GM23338 (cell line): ENCODE measurements at places on chromosomes 3 and 15. TPM values are rescaled to one million over a fixed set of nuclear protein-coding genes. Genes with fewer than 3 reads are reported as not detected.

RGMA gene
- 24.6 and 34.2 TPM in 2 replicates for total RNA-seq

FYCO1 gene
- total RNA-seq: 17.2 and 19.1 TPM in 2 replicates

POTEB gene
- total RNA-seq: not detected in 2 replicates

PHLDB2 gene
- total RNA-seq: 33.7 and 35.3 TPM in 2 replicates

SMAD6 gene
- total RNA-seq: 11.9 and 15.7 TPM in 2 replicates

SCN5A gene
- total RNA-seq: 8.2 and 10.6 TPM in 2 replicates

DNA sequence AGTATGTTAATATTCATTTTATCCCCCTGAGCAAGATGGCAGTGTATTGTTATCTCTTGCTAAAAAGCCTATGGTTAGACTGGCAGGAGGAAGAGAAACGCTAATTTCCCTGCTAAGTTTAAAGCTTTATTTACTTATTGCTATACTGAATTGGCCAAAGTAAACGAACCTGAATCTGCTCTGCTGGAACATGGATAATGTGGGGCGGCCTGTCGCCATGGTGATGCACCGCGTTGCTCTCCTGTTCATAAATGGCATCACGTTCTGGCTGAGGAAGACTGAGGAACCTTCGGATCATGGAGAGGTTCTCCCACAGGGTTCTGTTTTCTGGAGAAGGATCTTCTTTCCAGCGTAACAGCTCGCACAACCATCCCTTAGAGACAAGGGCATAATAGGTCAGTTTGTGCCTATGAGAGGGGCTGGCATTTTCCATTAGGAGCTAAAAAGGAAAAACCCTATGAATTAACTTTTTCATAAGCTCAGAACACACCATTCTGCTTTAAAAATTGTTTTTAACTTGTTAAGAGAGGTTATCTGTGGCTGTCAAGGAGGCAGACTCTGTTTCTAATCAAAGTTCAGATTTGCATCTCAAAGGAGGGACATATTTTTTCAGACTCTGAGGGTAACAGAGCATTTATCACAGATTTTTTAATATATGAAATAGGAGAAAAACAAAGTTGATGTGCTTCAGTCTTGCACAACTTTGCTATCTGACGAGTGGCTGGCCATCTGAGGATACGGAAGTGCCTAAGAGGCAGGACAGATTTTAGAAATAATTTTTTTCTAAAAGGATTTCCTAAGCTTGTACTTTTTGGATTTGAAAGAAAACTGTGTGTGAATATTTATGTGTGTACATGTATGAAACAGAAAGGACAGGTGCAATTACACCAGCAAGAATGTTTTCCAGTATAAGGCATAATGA lies 73.1 kb downstream of the SATB1 start:
- peak; percentile 30 for DNase-seq
- no peak overlapping the region for H3K27ac ChIP-seq
- H3K4me3 ChIP-seq: no peak overlapping the region

- no peak for DNase-seq
- peaks cover under 1% of the 10 kb centered on the region; the same call in 1 of the 2 replicates for H3K4me1 ChIP-seq
- 0 out of 2 replicates have a peak, but pooled peaks cover under 1% of the 10 kb centered on the region for H3K27me3 ChIP-seq
- no peak overlapping the region for H3K27ac ChIP-seq
- no peak overlapping the region for H3K4me3 ChIP-seq
- no peaks in the 10 kb centered on the region for H3K36me3 ChIP-seq
These were observed 106.1 kb downstream of the THSD4 start for GRCh38 chr15:71221417-71221816.

- H3K36me3 ChIP-seq: no peaks in the 10 kb centered on the region
- no peak for DNase-seq
- H3K4me3 ChIP-seq: no peak overlapping the region
- H3K27me3 ChIP-seq: peaks cover 16% of the 10 kb centered on the region
These were observed 3.8 kb downstream of the NRROS start for GRCh38 chr3:196643201-196643749.

DNA sequence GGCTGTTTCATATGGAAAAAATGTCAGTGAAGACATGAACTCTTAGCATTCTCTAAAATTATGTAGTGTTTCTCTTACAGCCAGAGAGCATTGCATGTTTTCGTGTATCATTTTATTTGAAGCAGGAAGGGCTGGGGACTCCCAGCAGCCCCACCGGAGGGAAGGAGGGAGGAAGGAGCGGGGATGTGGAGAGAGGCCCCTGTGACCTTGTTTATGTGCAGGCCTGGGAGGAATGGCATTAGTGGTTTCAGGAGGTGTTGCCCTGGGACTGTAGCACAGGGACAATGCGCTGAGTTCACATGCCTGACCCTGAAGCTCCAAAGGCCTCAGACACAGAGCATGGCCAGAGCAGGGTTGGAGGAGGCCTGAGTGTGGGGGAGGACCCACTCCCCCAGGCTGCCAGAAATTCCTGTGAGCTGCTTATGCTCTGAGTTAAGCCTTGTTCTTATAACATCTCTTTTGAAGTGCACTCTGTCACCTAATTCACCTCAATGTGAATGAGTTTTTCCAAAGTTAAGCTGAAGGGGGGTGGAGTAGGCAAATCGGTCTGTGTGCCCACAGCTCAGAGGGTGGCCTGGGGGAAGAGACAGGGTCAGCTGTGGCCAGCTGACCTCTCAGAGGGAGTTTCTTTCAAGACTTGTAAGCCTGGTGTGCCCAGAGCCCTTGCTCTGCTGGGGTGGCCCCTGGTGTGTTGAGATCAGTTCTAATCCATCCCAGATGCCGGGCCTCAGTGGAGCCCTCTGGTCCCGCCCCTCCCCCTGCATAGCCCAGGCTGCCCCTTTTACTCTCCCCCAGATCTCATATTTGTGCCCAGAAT lies 3.9 kb upstream of the RNU6-1 start:
- DNase-seq: no peak
- no peak overlapping the region for H3K27ac ChIP-seq
- peaks cover 24% of the 10 kb centered on the region for H3K4me1 ChIP-seq

GRCh38 chr3:25775936-25776335 lies 7.3 kb downstream of the NGLY1 start:
- no peaks in the 10 kb centered on the region for H3K27me3 ChIP-seq
- H3K4me3 ChIP-seq: no peak overlapping the region
- peaks cover 33% of the 10 kb centered on the region; the same call in 1 of the 2 replicates for H3K36me3 ChIP-seq

DNA sequence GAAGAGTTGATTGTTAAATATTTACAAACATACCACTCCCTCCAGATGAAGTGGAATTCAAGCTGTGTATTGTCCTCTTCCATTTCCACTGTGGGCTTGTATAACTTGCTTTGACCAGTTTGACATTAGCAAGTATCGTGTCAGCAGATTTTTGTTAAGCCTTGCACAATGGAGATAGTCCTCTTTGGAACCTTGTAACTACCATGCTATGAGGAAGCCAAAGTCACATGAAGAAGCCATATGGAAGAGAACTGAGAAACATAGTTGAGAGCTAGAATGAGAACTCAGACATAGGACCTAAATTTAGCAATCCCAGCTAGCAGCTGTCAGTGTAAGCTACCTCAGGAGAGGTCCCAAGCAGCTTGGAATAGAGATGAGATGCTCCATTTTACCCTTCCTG lies 889.2 kb downstream of the PDCD6IP start:
- no peak for DNase-seq
- H3K27ac ChIP-seq: no peak overlapping the region
- no peaks in the 10 kb centered on the region for H3K4me1 ChIP-seq
- no peak overlapping the region for H3K4me3 ChIP-seq
- no peaks in the 10 kb centered on the region for H3K36me3 ChIP-seq
- H3K27me3 ChIP-seq: no peaks in the 10 kb centered on the region

GRCh38 chr15:71195242-71195641 lies 80.0 kb downstream of the THSD4 start:
- H3K27ac ChIP-seq: no peak overlapping the region
- H3K36me3 ChIP-seq: no peaks in the 10 kb centered on the region
- no peak overlapping the region for H3K4me3 ChIP-seq
- H3K27me3 ChIP-seq: no peaks in the 10 kb centered on the region
- no peaks in the 10 kb centered on the region for H3K4me1 ChIP-seq

GRCh38 chr15:80614711-80615360 lies 80.3 kb upstream of the ABHD17C start:
- no peak overlapping the region for H3K27ac ChIP-seq
- no peak for DNase-seq
- H3K27me3 ChIP-seq: no peaks in the 10 kb centered on the region
- no peak overlapping the region for H3K4me3 ChIP-seq
- H3K4me1 ChIP-seq: peaks cover 19% of the 10 kb centered on the region

- no peak overlapping the region for H3K27ac ChIP-seq
- H3K36me3 ChIP-seq: no peaks in the 10 kb centered on the region
- no peak for DNase-seq
These were observed 928.9 kb upstream of the NR2F2 start for GRCh38 chr15:95401587-95401986.

DNA sequence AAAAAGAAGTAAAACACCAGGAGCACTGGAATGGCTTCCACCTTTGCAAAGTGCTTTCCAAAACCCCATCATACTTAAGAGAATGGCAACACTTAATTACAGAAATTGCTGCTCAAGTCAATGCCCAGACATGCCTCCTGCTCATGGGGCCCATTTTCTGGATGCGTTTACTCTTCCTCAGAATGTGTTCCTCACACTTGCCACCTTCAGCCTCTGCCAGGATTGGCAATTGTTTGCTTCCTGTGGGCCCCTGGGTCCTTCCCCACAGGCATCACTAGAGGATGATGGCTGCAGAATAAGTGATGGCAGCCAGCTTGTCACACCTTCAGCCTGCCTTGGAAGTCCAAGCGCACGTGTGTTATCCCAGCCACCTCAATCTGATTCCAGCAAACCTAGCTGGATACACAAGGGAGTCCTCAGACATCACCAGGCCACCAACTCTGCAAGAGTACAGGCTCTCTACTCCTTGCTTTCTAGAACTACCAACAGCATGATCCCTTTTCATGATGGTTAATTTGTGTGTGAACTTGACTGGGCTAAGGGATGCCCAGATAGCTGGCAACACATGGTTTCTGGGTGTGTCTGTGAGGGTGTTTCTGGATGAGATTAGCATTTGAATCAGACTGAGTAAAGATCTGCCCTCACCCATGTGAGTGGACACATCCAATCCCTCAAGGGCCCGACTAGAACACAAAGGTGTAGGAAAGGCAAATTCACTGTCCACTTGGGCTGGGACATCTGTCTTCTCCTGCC lies 4.9 kb upstream of the NUP210 start:
- H3K36me3 ChIP-seq: no peaks in the 10 kb centered on the region
- H3K4me1 ChIP-seq: peaks cover 11% of the 10 kb centered on the region
- no peak for DNase-seq
- H3K27me3 ChIP-seq: no peaks in the 10 kb centered on the region
- H3K27ac ChIP-seq: no peak overlapping the region

GRCh38 chr3:167876620-167877281 lies 141.2 kb downstream of the SERPINI1 start:
- H3K4me1 ChIP-seq: 0 out of 2 replicates have a peak, but pooled peaks cover under 1% of the 10 kb centered on the region
- no peak overlapping the region for H3K27ac ChIP-seq
- no peak for DNase-seq
- H3K27me3 ChIP-seq: no peaks in the 10 kb centered on the region
- no peak overlapping the region for H3K4me3 ChIP-seq

GRCh38 chr3:115245899-115246298 lies 98.8 kb upstream of the ZBTB20 start:
- no peaks in the 10 kb centered on the region for H3K4me1 ChIP-seq
- H3K4me3 ChIP-seq: no peak overlapping the region
- DNase-seq: no peak

DNA sequence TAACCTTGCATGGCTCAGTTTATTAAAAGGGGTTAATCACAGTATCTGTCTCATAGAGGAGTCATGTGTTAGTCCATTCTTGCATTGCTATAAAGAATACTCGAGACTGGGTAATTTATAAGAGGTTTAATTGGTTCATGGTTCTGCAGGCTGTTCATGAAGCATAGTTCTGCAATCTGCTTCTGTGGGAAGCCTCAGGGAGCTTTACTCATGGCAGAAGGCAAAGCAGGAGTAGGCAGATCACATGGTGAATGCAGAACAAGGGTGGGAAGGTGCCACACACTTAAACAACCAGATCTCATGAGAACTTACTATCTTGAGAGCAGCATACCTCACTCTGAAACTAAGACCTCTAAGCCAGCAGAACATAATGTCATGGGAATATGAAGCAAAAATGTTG lies 42.2 kb upstream of the PTX3 start:
- no peaks in the 10 kb centered on the region for H3K27me3 ChIP-seq
- H3K27ac ChIP-seq: no peak overlapping the region
- H3K4me3 ChIP-seq: no peak overlapping the region
- no peaks in the 10 kb centered on the region for H3K36me3 ChIP-seq

- H3K4me1 ChIP-seq: peaks cover 28% of the 10 kb centered on the region
- H3K27ac ChIP-seq: no peak overlapping the region
- H3K4me3 ChIP-seq: no peak overlapping the region
- no peak for DNase-seq
These were observed 2.4 kb downstream of the RASA2 start for GRCh38 chr3:141489203-141489602.

DNA sequence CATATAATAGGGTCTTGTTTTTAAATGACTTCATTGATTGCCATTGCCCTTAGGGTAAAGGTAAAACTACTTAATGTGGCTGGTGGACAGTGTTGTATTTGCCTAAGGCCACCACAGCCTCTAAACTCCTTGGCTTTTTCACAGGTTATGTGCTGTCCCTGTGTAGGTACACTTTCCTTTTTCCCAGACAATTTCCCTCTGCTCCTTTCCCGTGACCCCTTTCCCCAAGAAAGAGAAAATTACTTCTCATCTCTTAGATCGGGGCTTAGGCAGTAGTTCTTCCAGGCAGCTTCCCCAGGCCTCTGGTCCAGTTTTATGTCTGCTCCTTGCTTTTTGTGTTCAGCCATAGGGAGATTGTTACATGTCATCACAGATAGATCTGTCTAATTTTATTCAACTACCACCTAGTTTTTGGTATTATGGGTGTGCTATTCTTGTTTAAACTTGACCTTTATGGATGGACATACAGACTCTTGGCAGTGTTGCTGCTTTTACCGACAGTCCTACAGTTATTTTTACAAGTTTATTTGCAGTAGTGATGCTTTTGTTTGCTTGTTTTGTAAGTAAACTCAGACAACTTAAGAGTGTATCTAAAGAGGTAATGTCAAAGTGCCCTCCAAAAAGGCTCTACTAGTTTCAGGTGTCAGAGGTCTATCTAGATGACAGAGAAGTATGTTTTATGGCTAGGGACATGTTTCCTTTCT lies 20.5 kb upstream of the SCAANT1 start:
- H3K36me3 ChIP-seq: no peaks in the 10 kb centered on the region
- no peak overlapping the region for H3K4me3 ChIP-seq
- no peak overlapping the region; the same call in 1 of the 2 replicates for H3K27ac ChIP-seq
- H3K4me1 ChIP-seq: peaks cover 22% of the 10 kb centered on the region; the same call in 1 of the 2 replicates
- no peaks in the 10 kb centered on the region for H3K27me3 ChIP-seq

DNA sequence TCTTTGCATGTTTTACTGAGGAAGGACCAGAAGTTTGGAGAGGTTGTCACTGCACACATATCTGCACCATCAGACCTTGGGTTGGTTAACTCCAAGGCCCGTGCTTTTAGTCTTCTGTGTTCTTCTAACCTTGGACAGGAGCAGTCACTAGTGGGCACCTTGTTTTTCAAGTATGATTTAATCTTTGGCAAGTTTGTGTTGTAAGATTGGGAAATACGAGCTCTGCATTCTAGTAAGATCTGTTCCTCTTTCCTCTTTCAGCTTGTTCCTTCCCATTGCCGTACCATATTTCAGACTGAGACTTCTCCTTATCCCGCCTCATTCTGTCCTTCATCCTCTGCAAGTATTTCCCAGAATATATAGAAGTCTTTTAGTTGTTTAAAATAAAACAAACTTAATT lies 5.1 kb downstream of the TMOD2 start:
- peaks cover 5% of the 10 kb centered on the region; the same call in 1 of the 2 replicates for H3K4me1 ChIP-seq
- no peak overlapping the region for H3K4me3 ChIP-seq
- H3K27me3 ChIP-seq: peaks cover 21% of the 10 kb centered on the region
- DNase-seq: no peak
- H3K36me3 ChIP-seq: no peaks in the 10 kb centered on the region

GRCh38 chr3:34948517-34948916 lies 690.8 kb upstream of the ARPP21 start:
- H3K36me3 ChIP-seq: no peaks in the 10 kb centered on the region
- no peak overlapping the region for H3K27ac ChIP-seq
- H3K4me3 ChIP-seq: no peak overlapping the region

GRCh38 chr3:129230311-129231019 lies 18.9 kb upstream of the COPG1 start:
- H3K27me3 ChIP-seq: no peaks in the 10 kb centered on the region
- no peak for DNase-seq
- no peaks in the 10 kb centered on the region for H3K4me1 ChIP-seq
- no peaks in the 10 kb centered on the region for H3K36me3 ChIP-seq
